ENCODE measurements at places on chromosomes 12 and 14.

DNA sequence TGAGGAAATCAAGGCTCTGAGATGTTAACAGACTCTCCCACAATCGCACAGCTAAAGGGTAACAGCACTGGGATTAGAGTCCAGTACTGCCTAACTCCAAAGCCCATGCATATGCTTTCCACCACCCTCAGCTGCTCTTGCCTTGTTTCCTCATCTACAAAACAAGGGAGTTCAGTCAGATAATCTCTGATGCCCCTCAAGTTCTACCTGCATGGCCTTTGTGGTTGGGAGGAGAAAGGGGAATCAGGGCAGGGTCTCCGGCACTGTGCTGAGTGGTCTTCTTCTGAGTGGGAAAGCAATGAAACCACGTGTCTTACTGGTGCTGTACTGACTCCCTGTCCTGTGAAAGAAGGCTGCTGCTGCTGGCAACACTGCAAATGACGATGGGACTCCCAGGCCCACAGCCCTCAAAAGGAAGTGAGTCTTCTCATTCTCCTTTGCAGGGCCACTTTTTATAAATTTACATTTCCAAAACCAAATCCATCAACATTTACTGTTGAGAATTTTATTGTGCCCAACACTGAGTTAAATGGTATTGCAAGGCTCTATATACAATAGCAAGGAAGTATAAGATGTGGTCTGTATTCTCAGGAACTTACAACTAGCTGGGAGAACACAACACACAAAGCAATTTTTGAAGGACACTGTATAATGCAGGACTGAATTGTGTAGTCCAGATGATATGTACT is 19.7 kb upstream of the DUSP16 start:
- DNase-seq, result no peak

- no peak for DNase-seq
These were observed 187.7 kb upstream of the ATXN7L3B start for GRCh38 chr12:74349925-74350324.

GRCh38 chr14:99148861-99149610 is 123.0 kb downstream of the BCL11B start:
- DNase-seq, result no peak

- no peak for DNase-seq
These were observed 10.4 kb upstream of the FBLN5 start for GRCh38 chr14:91957876-91958313.

DNA sequence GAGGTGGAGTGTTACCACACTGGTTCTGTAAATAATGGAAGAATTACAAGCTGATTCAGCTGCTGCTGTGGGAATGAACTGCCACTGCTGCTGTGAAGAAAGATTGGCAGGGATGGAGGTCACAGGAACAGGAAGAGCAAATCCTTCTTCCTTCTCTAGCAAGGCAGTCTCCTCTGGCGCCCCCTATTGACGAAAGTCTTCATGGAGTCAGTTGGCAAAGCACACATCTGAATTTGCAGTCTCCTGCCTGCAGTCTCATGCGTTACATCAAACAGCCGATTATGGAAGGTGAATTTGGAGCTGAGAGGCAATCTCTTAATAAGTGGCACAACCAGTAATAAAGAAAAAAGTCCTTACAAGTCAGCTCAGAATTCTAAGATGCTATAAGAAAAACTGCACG is 106.0 kb upstream of the TMTC1 start:
- no peak for DNase-seq
